ENCODE measurements at places on chromosomes 2 and 18.
A peak's percentile ranks its signal among the peaks of the same experiment; 100 is the strongest.

GRCh38 chr2:70981866-70982810 lies 3.7 kb downstream of the ANKRD53 start:
- peak; percentile 21 for DNase-seq

GRCh38 chr2:41000906-41001305 lies 549.0 kb upstream of the SLC8A1 start:
- DNase-seq: no peak

- DNase-seq: no peak
Measured at GRCh38 chr2:74010087-74010541, 25.4 kb downstream of the TET3 start.

- DNase-seq: no peak
Measured at GRCh38 chr2:189437926-189438325, 3.3 kb upstream of the WDR75 start.

GRCh38 chr2:136284226-136285119 lies 166.5 kb upstream of the CXCR4 start:
- DNase-seq: no peak

DNA sequence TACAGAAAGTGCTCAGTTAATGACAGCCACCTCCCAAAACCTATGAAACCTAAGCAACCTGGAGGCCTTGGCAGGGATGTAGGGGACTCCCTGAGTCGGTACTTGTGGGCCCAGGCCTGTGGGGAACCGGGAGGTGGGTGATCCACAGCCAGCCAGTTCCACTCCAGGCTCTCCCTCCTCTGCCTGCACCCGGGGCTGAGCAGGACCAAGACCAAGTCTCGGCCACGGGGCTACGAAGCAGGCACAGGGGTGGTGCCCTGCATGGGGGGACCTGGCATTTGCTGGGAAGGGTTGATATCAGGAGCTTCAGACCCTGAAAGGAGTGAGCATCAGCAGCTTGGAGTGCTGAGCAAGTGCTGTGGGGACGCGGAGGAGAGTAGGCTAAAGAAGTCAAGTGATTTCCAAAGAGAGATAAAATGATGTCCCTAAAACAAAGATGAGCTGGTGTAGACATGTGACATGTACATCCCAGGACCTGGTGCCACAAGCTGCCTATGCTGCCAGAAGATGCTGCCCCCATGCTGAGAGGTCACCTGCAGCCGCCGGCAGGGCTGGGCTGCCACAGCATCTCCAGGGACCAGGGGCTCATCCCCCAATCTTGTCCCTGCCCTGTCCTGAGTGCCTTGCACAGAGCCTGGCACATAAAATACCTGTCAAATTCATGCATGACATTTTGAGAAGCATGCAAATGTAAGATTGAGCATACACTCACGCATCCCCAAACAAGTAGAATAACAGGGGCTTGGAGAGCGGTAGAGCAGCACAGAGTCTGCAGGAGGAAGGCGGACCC lies 21.5 kb downstream of the KCNIP3 start:
- no peak for DNase-seq

GRCh38 chr2:86066007-86066578 lies 39.6 kb downstream of the POLR1A start:
- no peak for DNase-seq

GRCh38 chr18:32152705-32153448 lies 37.0 kb upstream of the MEP1B start:
- DNase-seq: no peak

GRCh38 chr2:177031438-177032180 lies 181.0 kb upstream of the HNRNPA3 start:
- no peak for DNase-seq

Data from activated CD4-positive, CD25-positive, alpha-beta regulatory T cell treated with anti-CD3 and anti-CD28 coated beads, Interleukin-2, amount 50 U/mL, for 72 hours (primary cell).